ENCODE measurements at places on chromosomes 5 and 9.

- DNase-seq, result no peak
Observed at GRCh38 chr9:136042541-136042940, 52.5 kb downstream of the NACC2 start.

- peak; percentile 34 for DNase-seq
Observed at GRCh38 chr9:92656537-92656925, 13.4 kb downstream of the IPPK start.

DNA sequence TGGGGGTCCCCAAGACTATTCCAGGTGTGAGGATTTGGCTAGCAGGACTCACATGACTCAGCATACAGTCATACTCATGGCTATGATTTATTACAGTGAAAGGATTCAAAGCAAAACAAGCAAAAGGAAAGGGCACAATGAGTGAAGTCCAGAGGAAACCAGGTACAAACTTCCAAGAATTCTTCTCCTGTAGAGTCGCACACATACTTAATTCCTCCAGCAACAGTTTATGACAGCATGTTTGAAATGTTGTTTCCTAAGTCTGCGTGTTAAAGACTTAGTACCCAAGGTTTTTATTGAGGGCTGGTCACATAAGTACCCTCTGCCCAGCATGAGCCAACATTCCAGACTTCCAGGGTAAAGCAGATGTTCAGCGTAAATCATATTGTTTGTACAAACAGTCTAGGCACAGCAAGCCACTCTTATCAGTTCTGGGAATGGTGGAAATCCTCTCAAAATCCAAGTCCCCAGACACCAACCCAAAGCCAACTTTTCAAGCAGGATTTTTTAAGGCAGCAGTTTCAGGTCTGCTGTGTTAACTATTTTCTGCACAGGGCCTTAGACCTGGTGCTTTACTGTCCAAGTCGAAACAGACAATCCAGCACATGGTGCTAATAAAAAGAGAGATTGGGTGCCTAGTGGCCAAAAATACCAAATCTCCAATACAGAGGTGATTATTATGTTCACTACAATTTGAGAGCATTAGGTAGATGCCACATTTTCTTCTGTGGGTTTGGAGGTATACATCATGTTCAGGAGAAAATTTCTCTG, 18.6 kb upstream of the RICTOR start:
- no peak for DNase-seq

GRCh38 chr9:68793605-68794343, 88.7 kb downstream of the PIP5K1B start:
- no peak for DNase-seq

GRCh38 chr5:149445739-149446369, 66.8 kb upstream of the IL17B start:
- no peak for DNase-seq

DNA sequence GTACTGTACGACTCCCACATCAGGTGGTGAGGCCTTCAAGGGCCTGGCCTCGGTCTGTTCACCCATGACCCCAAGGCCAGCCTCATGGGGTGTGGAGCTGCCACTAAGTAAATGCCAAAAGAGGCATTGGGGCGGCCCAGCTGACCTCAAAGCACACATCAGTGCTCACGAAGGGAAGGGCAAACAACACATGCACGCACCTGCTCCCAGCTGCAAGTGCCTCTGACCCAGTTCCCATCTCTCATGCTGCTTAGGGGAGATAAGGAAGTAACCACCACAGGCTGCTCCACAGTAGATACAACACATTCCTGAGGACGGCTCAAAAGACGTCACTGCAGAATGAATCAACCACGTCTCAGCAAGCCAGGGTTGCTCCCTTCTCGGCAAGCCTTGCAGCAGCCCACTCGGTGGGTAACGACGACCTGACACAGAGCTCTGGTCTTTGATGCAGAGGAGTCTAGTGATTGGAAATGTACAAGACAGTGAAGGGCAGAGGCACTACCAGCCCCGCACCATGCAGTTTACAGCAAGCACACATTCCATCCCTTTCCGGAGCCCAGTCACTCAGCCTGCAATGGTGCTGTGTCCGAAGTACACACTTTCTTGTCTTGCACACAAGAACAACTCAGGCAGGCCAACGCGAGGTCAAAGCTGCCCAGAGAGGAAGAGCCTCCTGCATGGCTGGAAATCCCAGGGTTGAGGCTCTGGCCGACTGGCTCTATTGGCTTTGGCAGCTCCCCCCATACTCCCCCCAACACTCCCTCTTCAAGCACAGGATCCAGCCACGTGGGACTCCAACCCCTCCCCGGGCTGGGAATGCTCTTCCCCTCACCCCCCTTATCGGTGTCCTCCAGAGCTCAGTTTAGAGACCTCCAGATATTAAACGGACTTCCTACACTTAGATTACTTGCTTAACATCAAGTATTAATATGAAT, 31.8 kb downstream of the FABP6 start:
- no peak for DNase-seq

DNA sequence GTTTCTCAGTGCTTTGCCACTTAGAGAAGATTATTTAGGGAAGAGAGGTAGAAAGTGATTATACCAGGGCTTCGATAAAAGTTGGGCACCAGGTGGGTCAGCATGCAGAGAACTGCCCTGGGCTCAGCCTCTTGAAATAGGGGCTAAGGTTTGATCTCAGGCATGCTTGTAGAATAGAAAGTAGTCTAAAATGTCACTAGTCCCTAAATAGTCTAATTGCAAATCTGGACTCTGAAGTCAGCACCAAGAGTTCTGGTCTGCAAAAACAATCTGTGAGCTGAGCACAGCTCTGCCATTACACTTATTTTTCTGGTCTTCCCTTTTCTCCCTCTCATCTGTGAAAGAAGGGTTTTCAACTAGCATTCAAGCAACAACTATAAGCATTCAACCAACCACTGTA, 248.0 kb downstream of the SMARCA2 start:
- DNase-seq, result no peak

DNA sequence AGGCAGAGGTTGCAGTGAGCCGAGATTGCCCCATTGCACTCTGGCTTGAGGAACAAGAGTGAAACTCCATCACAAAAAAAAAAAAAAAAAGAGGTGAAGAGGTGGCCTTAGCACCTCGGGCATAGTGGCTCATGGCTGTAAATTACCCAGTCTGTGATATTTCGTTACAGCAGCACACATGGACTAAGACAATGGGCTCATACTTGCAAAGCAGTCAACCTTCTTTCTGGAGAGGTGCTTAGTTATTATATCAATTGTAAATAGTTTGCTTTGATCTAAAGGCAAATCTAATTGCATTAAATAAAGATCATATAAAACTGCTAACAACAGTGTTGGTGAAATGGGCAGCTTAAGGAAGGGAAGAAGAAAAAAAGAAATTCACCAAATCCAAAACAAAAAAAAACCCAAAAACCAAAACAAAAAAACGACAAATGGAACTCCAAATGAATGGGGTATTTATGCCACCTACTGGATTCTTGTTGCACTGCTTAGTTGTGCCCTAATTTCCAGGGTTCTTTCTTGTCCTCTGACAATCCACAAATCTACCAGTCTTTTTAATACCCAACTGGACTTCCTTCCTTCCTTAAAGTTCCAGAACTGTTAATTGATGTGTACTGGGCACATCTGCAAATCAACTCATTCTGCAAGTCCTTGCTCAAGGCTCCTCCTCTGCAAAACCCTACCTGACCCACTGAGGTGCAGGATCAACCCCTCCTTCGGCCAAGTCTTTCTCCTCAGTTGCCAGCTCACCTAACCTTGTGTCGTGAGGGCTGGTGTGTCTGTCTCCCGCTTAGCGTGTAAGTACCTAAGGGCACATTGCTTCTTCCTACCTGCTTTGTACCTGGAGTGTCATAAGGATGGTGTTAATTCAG, 35.0 kb upstream of the DMRT1 start:
- no peak for DNase-seq

GRCh38 chr5:114319236-114319635, 42.6 kb upstream of the KCNN2 start:
- no peak for DNase-seq

DNA sequence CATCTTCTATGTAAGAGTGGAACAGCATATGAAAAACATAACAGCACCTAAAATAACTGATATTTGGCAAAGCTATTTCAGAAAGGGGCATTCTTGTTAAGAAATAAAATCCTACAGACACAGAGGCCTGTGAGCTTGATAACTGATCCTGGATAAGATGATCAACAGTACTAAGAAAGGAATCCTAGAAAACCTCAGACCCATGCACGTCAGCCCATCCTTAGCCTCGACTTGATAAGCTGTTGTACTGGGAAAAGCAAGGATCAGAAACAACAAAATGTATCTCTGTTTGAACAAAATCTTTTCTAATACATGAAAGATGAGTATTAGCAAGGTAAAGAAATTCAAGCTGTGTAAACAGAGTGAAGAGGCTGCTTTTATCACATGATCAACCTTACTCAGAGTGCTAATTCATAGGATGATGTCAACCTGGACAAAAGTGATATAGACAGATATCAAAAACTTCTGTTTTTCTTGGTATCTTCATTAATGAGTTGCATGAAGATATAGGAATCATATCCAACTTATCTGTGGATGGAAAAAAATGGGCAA, 15.2 kb downstream of the LIFR start:
- no peak for DNase-seq

DNA sequence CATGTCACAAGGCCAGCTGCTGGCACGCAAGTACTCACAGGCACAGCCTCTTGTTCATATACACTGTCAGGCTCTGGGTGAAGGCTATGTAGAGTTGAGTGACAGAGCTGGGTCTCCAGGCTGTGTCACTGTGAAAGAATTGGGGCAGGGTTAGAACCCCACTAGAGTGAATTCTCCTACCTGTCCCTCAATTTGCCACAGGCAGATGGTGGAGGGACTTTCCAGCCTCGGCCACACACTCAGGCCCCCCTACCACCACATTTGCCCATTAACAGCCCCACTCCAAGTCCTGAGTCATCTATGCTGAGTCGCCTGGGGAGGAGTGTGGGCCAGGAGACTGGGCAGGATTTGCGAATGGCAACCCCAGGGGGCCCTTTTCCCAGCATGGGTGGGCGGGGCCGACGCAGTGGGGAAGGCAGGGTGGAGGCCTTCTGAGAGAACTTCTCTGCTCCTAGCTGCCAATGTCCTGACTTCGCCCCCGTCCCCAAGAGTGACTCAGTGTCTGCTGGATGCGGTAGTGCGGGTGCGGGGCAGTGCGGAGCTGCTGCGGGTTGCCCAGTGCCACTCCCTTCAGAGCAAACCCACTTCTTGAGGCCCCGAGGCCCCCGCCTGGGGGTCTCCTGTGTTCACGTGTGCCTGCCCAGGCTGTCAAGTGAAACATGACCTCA, 50.3 kb upstream of the PSD2 start:
- DNase-seq, result peak; percentile 81

GRCh38 chr9:4762886-4763541, 22.0 kb upstream of the AK3 start:
- no peak for DNase-seq

GRCh38 chr5:89279391-89280036, 396.5 kb upstream of the MEF2C start:
- no peak for DNase-seq

DNA sequence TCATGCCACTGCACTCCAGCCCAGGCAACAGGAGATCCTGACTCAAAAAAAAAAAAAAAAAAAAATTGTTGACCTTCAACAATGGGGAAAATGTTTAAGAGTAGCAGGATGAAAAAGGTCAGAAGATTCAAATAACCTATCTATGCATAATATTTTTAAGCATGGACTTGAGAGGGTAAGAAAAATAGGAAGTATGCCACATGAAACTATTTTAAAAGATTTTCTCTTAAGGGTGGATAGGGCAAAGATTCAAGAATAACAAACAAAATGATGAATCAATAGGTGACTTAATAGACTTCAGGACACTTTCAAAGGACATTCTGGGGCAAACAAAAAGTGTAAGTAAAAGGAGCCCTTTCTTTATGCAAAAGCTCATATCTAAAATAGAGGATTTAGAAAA, 3.2 kb downstream of the TEX48 start:
- DNase-seq, result no peak

DNA sequence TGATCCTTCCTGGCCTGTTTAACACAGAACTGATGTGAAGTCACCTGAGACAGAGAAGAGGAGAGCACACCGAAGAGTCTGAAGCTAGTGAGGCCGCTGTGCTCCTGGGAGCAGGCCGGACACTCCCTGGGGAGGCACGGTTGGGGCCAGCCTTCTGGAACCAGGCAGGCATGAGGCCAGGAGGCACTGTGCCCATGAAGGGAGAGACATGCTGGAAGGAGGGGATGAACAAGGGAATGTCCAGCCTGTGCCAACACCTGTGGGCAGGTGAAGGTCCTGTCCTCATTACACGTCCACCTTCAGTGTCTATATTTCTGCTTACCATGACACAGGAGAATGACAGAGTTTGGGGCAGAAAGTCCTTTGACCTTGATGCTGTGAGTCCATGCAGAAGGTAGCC, 183.8 kb upstream of the S1PR3 start:
- no peak for DNase-seq

DNA sequence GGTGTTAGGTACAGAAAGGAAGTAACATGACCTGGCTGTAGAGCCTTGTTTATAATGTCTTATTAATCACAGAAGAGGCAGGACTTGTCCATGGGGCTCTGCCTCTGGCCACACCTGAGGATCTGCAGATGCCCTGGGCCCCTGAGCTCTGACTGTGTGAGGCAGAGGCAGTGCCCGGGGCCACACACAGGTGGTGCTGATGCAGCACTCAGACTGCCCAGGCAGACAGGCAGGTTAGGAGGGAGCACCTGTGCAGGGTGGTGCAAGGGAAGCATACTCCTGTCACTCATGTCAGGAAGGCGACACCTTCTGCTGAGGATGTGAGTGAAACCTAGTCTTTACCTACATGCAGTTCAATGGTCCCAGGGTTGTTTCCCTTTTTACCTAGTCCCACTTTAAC, 88.7 kb downstream of the CFAP90 start:
- DNase-seq, result no peak

- no peak for DNase-seq
Observed at GRCh38 chr5:136740228-136740627, 374.9 kb upstream of the TRPC7 start.

- no peak for DNase-seq
Observed at GRCh38 chr5:95518417-95518816, 36.4 kb downstream of the SKIC3 start.

DNA sequence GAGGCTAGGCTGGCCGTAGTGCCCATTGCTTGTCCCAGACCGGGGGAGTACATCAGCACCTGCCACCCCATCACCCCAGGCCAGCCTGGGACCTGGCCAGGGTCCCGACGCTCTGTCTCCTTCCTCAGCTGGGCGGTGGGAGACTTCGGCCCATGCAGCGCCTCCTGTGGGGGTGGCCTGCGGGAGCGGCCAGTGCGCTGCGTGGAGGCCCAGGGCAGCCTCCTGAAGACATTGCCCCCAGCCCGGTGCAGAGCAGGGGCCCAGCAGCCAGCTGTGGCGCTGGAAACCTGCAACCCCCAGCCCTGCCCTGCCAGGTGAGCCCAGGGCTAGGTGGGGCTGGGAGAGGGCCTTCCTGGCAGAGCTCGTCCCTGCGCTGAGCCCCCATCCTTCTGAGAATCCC, 16.5 kb upstream of the CACFD1 start:
- no peak for DNase-seq

GRCh38 chr9:36865731-36866635, 168.1 kb downstream of the PAX5 start:
- DNase-seq, result no peak

- DNase-seq, result no peak
Observed at GRCh38 chr5:98128846-98129245, 644.6 kb upstream of the RGMB start.

DNA sequence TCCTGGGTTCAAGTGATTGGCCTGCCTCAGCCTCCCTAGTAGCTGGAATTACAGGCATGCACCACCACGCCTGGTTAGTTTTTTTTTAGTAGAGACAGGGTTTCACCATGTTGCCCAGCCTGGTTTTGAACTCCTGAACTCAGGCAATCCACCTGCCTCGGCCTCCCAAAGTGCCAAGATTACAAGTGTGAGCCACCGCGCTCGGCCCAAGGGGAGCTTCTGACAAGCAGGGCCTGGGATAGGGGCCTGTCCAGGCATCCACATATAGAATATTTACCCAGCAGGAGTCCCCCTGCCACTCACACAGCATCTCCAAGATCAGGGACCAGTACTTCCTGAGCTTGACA, 10.1 kb downstream of the IRF1 start:
- no peak for DNase-seq
